ENCODE measurements at places on chromosomes 12 and 14.
A peak's percentile ranks its signal among the peaks of the same experiment; 100 is the strongest.

- DNase-seq, result no peak
Observed at GRCh38 chr14:95831468-95831867, 45.2 kb upstream of the TUNAR start.

DNA sequence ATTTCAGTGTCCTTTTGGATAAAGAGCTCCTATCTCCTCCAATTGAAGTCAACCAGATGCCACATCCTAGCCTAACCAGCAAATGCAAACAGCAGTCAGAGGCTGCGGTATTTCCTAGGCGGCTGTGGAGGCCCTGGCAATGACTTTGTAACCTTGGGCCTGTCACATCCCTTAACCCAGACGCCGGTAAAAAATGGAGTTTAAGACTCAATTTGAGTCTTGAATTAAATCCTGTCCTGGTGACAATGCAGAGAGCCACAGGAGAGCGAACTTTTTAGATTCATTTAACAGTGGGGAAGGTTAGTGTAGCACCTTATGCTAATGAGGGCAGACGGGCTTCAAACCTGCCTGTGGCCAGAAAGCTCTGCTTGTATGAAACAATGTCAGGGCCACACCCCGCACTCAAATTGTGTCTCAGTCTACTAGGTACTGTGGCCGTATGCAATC, 1.3 kb downstream of the C12orf75 start:
- DNase-seq, result no peak

- no peak for DNase-seq
Observed at GRCh38 chr12:69523433-69524330, 53.5 kb downstream of the FRS2 start.

DNA sequence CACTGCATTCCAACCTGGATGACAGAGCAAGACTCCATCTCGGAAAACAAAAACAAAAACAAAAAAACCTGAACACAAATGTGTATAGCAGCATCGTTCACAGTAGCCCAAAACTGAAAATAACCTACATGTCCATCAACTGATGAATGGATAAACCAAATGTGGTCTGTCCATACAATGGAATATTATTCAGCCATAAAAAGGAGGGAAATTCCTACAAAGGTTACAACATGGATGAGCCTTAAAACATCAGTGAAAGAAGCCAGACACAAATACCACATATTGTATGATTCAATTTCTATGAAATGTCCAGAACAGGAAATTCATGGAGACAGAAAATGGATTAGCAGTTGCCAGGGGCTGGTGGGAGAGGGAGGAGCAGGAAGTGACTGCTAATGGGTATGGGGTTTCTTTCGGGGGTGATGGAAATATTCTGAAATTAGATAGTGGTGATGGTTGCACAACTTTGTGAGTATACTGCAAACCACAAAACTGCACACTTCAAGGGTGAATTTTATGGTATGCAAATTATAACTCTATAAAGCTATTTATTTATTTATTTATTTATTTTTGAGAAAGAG, 4.0 kb downstream of the MYL2 start:
- DNase-seq, result no peak

DNA sequence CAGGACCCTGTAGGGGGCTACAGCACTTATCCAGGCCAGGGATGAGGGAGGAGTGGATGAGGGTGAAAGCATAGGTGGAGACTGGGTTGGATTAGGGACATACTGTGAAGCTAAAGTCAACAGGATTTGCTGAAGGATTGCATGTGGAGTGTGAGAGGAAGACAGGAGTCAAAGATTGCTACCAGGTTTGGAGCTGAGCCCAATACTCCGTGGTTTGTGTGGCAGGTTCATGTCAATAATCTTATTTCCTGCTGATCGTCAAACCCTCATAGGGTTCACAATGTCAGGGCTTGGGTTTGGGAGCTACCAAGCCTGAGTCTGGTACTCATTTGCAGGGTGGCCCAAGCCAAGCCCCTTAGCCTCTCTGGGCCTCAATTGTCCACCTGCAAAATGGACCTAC, 77.1 kb upstream of the PLXNC1 start:
- DNase-seq, result no peak

GRCh38 chr12:6199531-6200255, 507 bp upstream of the CD9 start:
- no peak for DNase-seq

DNA sequence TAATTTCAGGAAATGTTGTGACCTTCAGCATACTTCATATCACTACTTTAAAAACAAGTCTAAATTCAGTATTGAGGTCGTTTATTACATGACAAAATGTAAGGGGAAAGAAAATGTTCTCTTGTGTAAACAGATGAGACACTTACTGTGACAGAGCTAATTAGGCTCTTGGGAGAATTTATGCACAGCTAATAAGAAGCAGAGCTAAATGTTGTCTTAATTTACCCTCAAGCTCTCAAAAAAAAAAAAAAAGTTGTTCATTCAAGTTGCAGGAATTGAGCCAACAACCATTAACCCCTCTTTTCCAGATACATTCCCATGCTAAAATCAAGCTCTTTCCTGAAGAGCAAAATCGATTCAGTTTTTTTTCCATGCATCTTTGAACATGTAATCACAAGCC, 1419.4 kb downstream of the FSCB start:
- DNase-seq, result no peak

DNA sequence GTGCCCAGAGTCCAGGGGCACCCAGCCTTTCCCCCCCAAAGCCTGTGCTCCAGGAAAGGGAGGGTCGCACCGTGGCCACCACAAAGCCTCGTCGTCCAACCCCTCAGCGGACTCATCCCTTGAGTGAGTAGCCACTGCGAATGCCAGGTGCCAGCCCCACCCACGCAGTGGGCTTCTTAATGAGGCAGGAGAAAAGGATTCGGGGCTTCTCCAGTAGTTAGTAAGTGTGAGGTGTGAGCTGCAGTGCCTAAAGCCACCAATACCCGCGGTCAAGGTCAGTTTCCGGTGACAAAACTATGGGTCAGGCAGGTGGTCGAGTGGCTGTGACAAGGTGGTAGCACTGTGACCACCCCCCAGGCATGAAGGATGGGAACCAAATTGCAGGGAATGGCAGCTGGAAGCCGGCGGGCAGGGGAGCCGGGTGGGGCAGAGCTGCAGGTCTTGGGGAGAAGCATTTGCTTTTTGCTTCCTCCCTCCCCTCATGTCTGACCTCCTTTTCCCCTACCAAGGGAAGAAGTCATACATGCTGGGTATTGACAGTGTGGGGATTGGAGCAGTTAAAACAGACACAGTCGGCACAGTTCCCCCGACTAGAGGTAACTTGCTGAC, 8.0 kb downstream of the RAN start:
- DNase-seq, result peak; percentile 13

GRCh38 chr14:32312010-32312331, 17.1 kb upstream of the AKAP6 start:
- no peak for DNase-seq

GRCh38 chr14:57501039-57501557, 7.4 kb upstream of the CCDC198 start:
- DNase-seq, result no peak

DNA sequence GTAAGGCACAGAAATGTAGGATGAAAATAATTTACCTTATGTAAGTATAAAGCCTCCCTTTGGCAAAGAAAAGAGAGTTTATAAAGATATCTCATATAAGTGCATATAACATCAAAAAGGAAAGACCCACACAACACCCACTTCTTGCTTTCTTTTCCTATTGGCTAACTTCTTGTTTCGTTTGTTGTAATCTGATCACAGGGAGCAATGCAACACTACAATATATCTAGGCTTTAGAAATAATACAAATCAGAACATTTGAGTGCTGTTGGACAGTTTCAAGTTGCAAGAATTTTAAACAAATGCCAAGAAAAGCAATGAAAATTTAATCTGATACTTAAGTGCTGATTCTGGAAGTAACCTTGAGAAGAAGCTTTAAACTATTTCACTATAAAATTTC, 1.3 kb downstream of the FGD6 start:
- no peak for DNase-seq

DNA sequence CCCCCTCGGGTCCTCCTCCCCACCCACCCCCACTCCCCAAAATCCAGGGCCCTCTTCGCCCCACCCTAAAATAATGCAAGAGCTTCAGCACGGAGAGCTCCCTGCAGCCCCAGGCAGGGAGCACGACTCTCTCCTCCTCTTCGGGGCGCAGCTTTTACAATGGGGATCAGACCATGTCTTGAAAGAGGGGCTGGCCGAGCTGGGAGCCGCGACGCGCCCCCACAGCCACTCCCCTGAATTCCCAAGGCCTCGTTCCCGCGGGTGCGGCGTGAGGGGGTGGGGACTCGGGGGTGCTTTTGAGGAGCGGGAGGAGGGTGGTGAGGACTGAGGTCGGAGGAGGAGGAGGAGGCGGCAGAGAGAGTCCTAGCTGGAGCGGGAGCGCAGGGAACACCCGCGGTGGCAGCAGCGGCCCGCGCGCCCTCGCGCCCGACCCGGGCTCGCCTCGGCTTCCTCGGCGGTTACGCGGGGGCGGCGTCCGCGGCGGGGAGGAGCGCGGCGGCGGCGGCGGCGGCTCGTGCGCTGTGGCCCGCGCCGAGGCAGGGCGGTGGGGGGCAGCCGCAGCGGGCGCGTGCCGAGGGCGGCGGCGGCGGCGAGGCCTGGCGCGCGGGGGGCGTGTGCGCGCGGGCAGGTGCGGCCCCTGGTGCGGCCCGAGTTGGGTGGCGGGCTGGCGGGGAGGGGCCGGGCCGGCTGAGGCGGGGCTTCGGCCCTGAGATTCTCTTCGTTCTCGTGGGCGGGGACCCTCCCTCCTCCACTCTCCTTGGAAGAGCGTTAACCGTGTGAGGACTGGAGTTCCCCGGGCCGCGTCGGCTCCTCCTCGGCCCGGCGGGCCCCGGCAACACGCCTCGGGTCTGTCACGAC, at the start of gene ANKS1B:
ANKS1B (minus strand) TSS at position 666 of the 858 bp plus-strand sequence. CDS start 699 bp downstream, outside the sequence.
- peak; percentile 82 for DNase-seq

DNA sequence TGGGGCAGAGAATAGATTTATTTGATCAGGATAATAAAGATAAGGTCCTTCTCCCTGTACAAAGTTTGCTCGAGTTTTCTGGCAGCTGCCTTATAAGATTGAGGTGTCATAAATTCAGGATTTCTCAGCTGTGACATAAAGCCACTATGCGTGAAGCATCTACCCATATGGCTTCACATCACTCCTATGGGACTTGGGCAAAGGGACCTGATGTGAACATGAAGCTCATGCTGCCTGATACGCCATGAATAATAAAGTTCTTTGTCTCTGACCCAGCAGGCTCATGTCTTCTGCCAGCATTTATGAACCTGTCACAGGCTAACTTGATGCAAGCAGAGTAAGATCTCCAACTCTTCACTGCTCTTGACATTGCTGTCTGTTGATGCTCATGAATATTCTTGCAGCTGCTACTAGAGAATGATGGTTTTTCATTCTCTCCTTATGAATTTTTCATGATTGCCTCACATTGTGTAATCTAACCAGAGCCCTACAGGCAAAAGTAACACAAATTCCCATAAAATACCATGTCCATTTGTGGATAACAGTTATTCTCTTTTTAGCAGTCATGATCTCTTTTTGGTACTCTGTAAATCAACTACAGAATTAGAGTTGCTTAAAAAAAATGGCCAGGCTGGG, 49.0 kb upstream of the CPNE8 start:
- no peak for DNase-seq

- DNase-seq, result peak; percentile 41
Observed at GRCh38 chr12:110245369-110245772, 35.7 kb upstream of the ATP2A2 start.
